ENCODE measurements at places on chromosomes 7 and 10. TPM values are rescaled to one million over a fixed set of nuclear protein-coding genes. Genes with fewer than 3 reads are reported as not detected.

DNA sequence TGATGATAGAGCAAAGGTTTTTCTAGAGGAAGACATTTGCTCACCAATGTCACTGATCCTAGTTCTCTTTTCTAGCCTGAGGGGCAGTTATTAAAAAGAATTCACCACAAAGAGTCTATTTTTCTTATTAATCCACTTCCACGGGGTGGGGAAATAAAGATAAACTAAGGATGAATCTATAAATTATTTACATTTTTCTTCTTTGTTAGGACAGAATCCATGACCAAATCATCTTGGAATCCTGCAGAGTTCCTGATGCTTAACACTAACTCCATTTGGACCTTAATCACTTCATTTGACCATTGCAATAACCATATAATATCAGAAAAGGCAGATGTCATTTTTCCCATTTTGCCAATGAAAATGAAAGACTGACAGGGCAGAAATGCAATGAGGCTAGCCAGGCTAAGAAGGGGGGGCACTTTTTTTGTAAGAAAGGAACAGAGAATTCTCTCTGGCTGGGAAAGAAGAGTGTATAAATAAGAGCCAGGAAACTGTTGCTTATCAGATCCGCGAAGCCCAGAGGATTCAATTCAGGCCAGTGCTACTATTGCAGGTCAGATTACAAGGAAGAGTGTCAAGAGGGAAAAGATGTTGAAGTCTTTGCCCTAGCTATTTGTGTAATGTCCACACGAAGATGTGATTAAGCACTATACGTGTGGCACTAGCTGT, 433.2 kb downstream of the TNS3 start:
- no peak for DNase-seq

DNA sequence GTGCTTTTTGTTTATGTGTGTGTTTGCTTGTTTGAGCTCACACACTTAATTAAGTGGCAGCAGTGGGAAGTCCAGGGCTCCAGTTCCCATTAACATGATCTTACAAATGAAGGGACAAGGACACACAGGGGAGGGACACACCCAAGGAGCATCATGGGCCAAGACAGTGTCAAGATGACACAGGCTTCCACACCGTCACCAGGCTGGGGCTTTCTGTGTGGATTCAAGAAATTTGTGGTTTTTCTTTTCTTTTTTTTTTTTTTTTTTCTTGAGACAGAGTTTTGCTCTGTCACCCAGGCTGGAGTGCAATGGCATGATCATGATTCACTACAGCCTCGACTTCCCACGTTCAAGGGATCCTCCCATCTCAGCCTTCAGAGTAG, 173.6 kb downstream of the KIAA1217 start:
- no peak for DNase-seq

DNA sequence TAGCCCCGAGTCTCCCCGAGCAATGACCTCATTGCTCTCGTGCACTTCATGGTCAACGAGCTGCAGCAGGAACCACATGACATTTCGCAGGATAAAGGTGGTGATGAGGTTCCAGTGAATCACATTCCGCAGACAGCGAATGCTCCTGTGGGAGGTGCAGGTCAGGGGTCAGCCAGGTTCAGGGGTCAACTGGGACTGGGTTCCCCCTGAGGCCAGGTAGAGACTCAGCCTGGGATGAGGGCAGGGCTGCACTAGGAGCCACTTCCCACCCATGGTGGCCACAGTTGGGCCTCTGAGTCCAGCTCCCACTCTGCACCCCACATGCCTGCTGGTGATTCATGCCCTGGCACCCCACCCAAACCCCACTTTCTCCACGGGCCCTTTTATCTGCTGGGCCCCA, 17.2 kb downstream of the CRHR2 start:
- no peak for DNase-seq

GRCh38 chr10:105148921-105149320, 507.8 kb downstream of the SORCS3 start:
- DNase-seq = no peak

DNA sequence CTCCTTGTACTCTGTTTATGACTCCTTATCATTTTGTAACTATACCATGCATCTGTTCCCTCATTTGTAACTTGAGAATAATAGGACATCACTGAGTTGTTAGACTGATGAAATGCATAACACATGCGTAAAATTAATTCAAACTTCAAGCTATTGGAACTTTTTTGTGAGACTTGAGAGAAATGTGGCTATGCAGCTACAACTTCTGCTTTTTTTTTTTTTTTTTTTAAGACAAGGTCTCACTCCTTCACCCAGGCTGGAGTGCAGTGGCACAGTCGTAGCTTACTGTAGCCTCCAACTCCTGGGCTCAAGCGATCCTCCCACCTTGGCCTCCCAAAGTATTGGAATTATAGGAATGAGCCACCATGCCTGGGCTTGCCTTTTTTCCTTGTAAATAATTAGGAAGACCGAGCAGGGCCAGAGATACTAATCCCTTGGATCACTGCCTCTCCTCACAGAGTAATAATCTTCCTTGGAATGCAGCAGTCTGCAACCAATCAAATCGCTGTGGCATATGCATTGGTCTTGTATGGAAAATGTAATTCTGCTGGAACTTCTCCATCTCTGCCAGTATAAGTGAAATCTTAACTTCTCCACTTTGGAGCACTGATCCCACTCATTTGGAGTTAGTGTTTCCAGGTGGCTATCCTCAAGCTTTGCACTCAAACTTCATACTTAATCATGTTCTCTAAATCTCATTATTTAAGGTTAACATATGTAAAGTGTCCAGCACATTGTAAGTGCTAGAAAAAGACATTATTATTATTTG, 2.0 kb upstream of the PANK1 start:
- DNase-seq = peak; percentile 5

Gene WDR86
- polyA plus RNA-seq = 4.2 TPM

Measured in urinary bladder (tissue), 4 donors.